H4 (cell line): ENCODE measurements at places on chromosomes 5 and 9. TPM values are rescaled to one million over a fixed set of nuclear protein-coding genes. Genes with fewer than 3 reads are reported as not detected.

DNA sequence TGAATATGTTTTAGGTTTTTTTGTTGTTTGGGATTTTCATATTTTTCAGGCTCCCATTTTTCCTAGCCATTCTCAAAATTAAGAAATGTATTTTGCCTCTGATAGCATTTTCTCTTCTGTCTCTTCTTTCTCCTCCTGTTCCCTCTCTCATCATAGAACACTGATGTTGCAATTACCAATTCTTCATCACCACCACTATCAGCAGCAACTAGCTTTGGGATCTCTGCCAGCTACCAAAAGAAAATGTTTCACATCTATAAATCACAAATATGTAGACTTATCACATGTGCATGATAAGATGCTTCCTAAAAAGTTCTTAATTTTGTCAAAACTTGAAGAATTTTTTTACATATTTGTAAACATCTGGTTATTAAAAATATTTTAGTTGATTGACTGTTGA is 887.1 kb downstream of the MAT2B start:
- DNase-seq: no peak

GRCh38 chr5:109102096-109102690 is 307.6 kb downstream of the PJA2 start:
- no peak for DNase-seq

- no peak for DNase-seq
Observed at GRCh38 chr9:116464987-116465571, 222.0 kb upstream of the TRIM32 start.

- no peak for DNase-seq
Observed at GRCh38 chr5:98877600-98877999, 51.2 kb downstream of the CHD1 start.

GRCh38 chr5:101689306-101689705 is 606.8 kb downstream of the SLCO4C1 start:
- DNase-seq: no peak

GRCh38 chr9:18007621-18008020 is 428.8 kb downstream of the SH3GL2 start:
- no peak for DNase-seq

Gene SPINK6
- total RNA-seq: not detected in 2 replicates

Gene FAM153A
- total RNA-seq: 0.02 TPM in 1 of 2 replicates, not detected in the other

Gene CMBL
- 21.4 and 23.2 TPM in 2 replicates for total RNA-seq

Gene ENDOG
- total RNA-seq: 13.5 and 17.4 TPM in 2 replicates

Gene RLN2
- not detected in 2 replicates for total RNA-seq

Gene SPATA31D4
- not detected in 2 replicates for total RNA-seq

Gene CENPP
- total RNA-seq: 2.3 and 9.6 TPM in 2 replicates

Gene NR4A3
- total RNA-seq: 0.06 and 0.08 TPM in 2 replicates

Gene ORM2
- total RNA-seq: 0.19 TPM in 1 of 2 replicates, not detected in the other

Gene TRAF1
- total RNA-seq: 0.21 TPM in 2 replicates
